ENCODE measurements at places on chromosomes 7 and 10.

- DNase-seq: no peak
These were observed 22.7 kb downstream of the GPAM start for GRCh38 chr10:112160834-112161233.

- no peak for DNase-seq
These were observed 38.9 kb upstream of the ADARB2 start for GRCh38 chr10:1776127-1776662.

- no peak for DNase-seq
These were observed 42.8 kb downstream of the PDGFA start for GRCh38 chr7:476736-477360.

DNA sequence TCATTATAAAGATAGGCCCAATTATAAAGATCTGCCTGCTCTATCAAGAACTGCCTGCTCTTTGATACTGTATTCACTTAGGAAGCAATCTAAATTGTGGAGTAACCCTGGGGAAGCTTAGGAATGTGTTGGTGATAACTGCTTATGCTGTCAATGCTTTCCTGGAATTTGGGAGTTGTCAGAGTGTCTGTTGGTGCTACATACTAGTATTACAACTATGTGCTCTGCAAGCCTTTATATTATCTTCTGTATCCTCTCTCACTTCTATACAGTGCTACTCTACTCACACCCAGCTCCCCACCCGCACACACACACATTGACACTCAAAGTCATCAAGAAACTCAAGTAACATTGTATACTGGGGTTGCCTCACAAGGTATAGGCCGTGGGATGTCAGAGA is 6.1 kb downstream of the ZNF277 start:
- no peak for DNase-seq

DNA sequence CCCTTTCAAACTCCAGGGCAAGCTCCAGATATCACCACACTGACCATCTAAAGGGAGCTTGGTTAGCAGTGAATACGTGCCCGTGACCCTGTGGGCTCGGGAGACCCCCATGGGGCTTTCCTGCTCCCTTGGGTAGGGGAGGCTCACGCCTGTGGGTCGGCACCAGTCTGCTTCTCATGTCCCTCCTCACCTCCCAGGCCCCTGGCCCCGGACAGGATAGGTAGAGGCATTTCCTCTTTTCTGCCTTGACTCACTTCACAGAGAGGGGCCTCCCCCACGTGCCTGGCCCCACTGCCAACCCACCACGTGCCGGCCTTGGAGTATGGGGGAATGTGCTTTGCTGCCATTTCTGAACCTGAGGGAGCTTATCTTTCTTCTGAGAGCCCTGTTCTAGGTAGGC is 131.3 kb upstream of the FAM20C start:
- DNase-seq: no peak

DNA sequence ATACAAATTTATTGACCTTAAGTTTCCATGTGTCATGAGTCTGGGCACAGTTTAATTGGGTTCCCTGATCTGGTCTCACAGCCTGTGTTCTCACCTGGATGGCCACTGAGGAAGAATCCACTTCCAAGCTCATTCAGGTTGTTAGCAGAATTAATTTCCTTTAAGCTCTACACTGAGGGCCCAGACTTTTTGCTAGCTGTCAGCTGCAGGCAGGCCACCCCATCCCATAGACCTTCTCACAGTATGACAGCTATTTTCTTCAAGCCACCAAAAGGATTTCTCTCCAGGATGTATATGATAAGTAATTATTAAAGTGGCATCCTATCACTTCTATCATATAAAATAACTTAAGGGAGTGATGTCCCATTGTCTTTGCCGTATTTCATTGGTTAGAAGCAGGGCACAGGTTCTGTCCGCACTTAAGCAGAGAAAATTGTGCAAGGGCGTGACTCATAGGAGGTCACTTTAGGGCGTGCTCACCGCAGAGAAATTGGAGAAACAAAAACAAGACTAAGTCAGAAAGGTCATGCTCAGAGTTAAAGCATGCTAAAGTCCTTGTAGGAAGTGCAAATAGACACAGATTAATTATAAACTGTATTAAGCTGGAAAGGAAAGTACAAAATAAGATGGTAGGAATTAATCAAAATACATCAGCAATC is 109.9 kb downstream of the AHR start:
- DNase-seq: no peak

- no peak for DNase-seq
These were observed 39.6 kb downstream of the TCERG1L start for GRCh38 chr10:131271966-131272365.

DNA sequence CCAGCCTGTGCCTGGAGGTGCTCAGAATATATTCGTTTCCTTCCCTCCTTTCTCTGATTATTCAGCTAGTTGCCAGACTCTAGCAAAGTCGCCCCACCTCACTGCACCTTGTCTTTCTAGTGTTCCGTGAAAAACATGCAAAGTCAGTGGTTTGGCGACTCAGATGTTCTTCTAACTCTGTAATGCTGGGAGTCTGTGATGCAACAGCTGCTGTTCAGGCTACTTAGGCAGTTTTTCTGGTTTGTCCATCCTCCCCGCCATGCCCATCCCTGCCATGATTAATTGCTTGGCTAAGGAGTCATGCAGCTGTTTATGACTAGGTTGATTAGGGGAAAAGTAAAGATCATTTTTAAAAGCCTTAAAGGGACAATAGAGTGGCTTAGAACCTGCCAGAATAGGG is 99.4 kb downstream of the MTPN start:
- no peak for DNase-seq

- DNase-seq: no peak
These were observed 394.5 kb downstream of the TYW1 start for GRCh38 chr7:67391168-67391567.

DNA sequence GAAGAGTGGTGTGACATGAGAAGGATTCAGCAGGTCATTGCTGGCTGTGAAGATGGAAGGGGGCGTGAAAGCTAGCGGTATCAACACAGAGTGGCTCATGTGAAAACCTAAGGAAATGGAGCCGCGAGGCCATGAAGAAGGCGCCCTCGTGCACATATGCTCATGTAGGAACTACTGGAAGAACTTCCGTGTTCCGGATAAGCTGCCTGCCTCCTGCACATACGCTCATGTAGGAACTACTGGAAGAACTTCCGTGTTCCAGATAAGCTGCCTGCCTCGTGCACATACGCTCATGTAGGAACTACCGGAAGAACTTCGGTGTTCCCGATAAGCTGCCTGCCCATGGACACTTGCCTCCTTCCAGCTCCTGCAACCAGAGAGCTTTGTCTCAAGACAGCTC is 179.1 kb downstream of the SDK1 start:
- no peak for DNase-seq

DNA sequence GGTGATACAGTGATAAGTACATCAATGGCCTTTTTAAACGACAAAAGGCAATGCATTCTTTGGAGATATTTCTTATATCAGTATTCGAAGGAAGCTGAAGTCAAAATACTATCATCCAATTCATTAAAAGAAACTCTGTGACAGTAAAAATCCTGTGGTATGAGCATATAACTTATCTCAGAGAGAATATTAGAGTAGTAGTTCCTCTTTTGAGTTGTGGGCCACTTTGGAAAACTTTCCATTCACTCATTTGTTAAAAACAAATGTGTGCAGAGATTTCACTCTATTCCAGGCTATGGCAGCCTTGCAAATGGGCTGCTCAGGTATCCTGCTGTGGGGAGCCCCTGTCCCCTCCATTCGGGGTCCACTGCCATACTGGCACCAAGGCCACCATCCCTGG is 55.3 kb upstream of the ZNF438 start:
- DNase-seq: no peak

GRCh38 chr10:125629758-125630376 is 53.1 kb downstream of the TEX36 start:
- DNase-seq: no peak

GRCh38 chr7:127252778-127253280 is at the start of gene GRM8:
Gene GRM8, minus strand, starts transcription at chr7:127252941.
- DNase-seq: no peak

DNA sequence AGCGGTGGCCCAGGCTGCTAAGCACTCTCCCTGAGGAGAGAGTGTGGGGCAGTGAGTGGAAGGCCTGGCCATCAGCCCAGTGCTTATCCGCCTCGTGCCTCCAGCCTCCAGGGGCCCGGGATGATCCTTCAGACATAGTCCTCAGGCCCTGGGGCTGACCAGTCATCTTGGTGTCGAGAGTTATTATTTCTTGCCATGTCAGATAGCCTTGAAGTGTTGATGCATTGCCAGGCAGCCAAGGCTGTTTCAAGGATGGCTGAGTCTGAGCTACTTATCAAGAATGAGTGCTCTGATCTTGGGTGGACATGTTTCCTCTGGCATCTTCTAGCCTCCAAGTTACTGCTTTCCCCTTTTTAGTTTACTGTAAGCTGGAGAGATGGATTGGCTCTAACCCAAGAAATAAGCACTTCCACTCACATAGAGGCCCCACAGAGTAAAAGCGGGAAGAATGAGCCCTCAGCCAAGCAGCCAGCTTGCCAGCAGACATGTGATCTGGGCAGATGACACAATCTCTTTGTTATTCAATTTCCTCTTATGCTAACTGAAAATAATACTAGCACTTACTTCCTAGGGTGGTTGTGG is 136.5 kb upstream of the NAMPT start:
- no peak for DNase-seq

DNA sequence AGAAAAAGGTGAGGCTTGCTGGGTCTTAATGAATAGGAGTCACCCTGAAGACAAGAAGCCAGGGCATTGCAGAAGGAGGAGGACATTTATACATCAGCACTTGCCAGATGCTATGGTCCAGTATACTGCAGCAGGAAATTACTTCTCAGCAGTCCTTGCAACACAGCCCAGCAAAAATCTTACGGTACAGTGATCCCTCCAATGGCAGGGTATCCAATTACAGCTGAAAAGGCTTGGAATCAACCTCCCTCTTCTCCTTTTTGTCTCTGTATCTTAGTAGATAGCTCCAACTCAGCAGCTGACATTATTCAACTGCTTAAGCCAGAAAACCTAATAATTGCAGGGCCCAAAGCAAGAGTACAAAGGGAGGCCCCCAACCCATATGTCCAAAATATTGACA is 128.3 kb upstream of the COBL start:
- DNase-seq: no peak

- no peak for DNase-seq
These were observed 50.0 kb upstream of the WIPI2 start for GRCh38 chr7:5139998-5140397.

GRCh38 chr7:115941703-115942268 is 88.8 kb downstream of the TFEC start:
- DNase-seq: no peak

GRCh38 chr10:34681933-34682332 is 133.2 kb downstream of the PARD3 start:
- DNase-seq: no peak

- DNase-seq: no peak
These were observed 412.1 kb downstream of the SUGCT start for GRCh38 chr7:40546616-40547501.

DNA sequence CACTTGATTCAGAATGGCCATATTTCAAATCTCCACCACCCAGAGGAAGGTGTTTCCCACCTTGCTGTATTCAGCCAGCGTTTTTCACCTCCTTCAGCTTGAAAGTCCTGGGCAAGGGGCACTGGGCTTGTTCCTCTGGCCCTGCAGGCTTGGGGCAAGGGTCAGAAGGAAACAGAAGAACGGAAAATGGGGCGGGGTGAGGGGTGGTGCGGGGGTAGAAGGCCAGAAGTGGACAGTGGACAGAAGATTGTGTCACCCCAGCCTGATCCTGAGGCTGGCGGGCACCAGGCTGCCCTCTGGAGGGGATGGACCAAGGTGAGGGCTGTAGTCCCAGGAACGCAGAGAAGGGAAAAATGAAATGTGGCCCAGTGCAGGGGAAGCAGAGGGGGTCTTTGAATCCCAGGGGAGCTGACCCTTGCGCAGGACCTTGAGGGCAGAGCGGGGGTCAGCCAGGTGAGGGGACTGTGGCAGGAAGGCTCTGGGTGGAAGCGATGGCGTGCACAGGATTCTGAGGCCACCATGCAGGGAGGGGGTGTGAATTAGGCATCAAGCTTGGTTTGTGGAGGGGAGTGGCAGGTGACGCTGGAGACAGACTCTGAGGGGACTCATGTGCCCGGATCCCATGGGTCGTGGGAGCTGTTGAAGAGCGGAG is 23.0 kb downstream of the TMEM120A start:
- DNase-seq: no peak

DNA sequence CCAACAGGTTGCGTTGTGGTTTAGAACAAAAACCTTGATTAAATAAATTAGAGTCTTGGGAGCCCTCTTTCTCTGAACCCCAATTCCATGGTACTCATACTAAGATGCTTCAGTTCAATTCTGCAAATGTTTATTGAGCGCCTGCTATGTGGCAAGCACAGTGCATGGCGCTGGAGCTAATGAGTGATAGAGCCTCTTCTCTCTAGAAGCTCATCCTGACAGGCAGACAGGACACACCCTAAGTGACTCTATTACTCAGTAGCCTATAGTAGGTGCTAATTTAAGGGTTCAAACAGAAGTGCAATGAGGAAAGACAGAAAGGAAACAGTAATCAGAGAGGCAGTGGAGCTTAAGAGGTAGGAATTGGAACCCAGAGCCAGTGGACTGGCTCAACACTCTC is 124.4 kb upstream of the C7orf33 start:
- no peak for DNase-seq

DNA sequence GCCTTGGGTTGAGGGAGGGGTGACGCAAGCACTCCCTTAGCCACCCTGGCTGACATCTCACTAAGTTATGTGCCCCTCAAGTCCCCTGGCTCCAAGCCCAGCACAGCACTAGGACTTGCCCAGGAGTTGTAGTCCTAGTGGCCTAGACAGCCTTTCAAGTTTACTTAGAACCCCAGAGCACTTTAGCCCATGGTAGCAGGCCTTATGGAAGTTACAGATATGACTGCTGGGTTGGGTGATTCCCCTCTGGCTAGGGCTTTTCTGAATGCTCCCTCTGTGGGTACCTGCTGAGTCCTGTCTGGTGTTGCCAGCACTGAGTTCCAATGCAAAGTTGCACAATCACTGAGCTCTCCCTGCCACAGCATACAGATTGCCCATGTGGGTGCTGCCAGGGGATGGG is 83.2 kb downstream of the AHCYL2 start:
- DNase-seq: no peak

GRCh38 chr7:105389088-105389650 is 448 bp upstream of the SRPK2 start:
- DNase-seq: no peak

GRCh38 chr7:148391591-148391990 is 199.0 kb upstream of the C7orf33 start:
- no peak for DNase-seq

- DNase-seq: no peak
These were observed 622.4 kb upstream of the C7orf33 start for GRCh38 chr7:147968046-147968610.

DNA sequence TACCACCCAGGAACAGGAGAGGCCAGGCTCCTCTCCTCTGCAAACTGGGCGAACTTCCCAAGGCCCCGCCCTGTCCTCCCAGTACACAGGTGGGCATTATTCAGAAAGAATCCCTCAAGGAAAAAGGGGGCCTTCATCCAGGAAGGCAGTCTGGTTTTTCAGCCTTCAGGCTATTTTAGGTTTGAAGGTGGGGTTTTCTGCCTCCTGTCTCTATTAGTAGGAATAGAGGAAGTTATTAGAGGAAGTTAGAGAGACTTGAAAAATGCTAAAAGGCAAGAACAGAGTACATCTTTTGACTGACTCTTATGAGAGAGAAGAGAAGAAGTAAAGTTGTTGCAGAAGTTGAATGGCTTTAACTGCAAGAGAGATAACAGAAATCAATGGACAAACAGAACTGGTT is 250.9 kb upstream of the SORCS1 start:
- no peak for DNase-seq

GRCh38 chr7:17696422-17696821 is 243.9 kb downstream of the SNX13 start:
- no peak for DNase-seq
